ENCODE measurements at places on chromosomes 5 and 9.

DNA sequence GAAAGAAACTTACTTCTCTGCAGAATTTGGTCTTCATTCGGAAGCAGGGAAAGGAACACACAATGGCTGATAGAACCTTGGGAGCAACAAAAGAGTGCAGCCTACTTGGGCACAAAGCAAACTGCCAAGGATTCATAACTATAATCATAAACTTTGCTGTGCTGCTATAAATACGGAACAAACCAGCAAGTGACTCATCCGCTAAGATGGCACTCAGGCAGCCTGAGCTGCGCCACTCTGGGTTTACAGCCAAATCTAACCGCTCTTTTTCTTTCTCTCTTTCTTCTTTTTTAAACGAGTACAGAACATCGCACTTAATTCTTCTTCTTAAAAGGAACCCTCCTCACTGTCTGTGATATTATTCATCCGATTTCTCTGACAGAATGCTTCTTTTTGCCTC, 81.1 kb downstream of the PTPN3 start:
- DNase-seq: no peak

DNA sequence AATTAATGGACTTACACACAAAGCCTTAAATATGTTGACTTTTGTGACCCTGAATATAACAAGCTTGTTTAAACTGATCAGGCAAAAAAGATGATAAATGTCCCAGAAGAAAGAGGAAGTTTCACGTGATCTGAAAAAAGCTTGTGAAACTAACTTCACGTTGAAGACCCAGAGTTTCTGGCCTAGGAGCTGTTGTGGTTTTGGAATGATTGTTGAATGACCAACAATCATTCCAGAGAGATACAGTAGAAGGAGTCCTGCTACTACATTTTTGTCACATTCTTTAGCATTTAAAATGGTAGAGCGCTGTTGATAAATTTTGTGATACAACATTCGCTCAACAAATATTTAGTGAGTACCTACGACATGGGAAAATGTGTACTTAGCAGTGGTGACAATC, 143.1 kb upstream of the FBN2 start:
- DNase-seq: no peak

- DNase-seq: no peak
Measured at GRCh38 chr5:117551236-117551635, 976.6 kb upstream of the SEMA6A start.

DNA sequence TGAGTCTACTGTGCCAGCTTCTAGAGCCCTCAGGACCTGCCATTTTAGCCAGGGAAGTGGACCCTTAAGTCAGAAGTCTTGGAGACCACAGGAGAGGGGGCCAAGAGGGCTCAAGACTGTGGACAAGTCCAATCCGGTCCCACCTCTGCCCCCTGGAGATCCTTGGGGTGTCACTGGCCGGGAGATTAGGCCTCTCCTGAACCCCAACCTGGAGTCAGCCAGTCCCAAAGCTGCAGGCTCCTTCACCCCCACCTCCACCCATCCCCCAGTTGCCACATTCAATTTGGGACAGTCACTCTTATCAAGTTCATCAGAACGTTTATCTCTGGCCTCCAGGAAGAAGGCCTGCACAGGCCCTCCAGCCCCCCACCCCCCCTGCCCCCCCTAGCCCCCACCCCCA, 290 bp downstream of the SLC23A1 start:
- DNase-seq: no peak

- no peak for DNase-seq
Measured at GRCh38 chr5:73591102-73591695, 25.7 kb downstream of the UTP15 start.

- no peak for DNase-seq
Measured at GRCh38 chr5:146426853-146427618, 20.1 kb upstream of the TCERG1 start.

- no peak for DNase-seq
Measured at GRCh38 chr9:119412399-119412798, 43.2 kb upstream of the BRINP1 start.

- DNase-seq: no peak
Measured at GRCh38 chr5:151181818-151182523, 24.4 kb upstream of the ANXA6 start.

GRCh38 chr5:64532212-64532611, 26.4 kb downstream of the RGS7BP start:
- DNase-seq: no peak

DNA sequence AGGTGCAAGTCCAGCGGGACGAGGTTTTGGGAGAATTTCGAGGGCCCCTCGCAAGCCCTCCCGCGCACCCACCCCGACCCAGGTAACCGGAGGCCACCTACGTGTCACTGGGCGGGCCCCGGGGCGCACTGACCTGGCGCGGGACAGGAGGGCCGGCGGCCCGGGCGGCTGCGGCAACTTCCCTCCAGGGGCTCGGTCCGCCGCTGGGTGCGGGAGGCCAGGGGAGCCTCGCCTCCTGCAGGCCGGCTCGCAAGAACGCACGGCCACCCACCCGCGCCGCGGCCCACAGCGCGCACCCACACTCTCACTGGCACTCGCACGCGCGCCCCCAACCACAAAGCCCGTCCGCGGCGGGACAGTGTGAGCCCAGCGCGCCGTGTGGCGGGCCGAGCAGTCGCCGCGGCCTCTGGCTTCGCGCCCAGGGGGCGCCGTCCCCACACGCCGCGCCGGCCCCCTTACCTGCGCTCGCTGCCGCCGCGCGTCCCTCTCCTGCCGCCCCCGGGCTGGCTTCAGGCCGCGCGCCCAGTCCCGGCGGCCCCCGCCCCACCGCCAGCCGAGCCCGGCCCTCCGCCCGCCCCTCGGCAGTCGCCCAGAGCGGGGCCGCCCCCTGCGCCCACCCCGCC, 451 bp downstream of the LPAR1 start:
- DNase-seq: no peak

DNA sequence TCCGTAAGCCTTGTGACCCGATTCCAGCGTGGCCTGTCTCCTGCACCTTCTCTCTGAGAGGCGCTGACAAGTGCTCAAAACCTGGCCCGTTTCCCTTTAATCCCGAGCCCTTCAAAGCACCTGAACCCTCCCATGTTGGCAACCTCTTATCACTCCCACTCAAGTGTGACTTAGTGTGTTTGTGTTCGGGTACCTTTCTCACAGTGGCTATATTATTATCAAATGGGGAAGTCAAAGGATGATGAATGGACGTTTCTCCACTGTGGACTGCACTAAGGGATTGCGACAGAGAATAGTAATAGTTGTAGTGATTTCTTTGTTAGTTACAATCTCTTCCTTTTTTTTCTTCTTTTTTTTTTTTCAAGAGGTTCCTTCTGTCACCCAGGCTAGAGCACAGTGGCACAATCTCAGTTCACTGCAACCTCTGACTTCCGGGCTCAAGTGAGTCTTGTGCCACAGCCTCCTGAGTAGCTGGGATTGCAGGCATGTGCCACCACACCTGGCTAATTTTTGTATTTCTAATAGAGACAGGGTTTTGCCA, 65.4 kb upstream of the TNFSF8 start:
- no peak for DNase-seq

DNA sequence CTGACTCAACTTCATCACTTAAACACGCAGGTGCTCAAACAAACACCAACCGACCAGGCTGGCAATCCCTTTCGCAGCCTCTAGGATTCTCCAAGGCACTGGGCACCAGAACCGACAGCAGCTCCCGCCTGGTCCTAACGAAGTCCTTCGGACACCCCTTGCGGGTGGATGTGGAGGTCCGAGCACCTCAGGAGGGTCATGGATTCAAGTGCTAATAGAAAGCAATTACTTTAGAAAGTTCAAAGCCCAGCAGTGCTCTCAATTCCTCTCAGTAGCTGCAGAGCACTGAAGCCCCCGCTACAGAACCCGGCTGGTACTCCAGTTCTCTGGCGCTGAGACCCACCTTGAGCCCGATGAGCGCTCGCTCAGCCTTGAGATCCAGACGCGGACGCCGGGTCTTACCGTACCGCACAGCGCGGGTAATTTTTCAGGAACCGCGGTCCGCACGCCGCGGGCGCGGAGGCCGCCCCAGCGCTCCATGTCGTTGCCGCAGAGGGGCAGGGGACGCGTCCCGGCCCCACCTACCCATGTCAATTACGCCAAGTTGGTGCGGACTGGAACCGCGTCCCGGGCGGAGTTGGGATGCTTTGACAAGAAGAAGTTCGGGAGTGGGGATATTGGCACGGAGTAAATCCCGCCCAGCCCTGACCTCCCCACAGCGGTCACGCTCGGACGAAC, 638 bp downstream of the MARCHF3 start:
- DNase-seq: peak; percentile 8

DNA sequence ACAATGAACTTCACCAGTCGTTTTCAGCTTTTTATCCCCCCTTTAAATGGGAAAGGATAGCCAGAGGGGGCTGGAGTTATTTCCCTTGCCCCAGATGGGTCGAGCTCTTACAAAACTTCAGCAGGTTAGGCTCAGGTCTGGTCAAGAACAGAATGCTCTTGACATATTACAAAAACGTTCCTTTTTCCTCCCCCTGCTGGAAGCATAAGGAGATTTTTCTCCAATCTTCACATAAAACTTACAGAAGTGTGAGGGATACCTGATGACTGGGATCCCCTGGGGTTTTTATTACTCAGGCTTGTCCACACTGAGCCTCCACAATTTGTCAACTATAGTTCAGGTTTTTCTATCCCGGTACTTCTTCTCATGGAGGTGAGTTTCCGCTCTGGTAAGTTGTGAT, 60.8 kb downstream of the CSF2 start:
- no peak for DNase-seq

DNA sequence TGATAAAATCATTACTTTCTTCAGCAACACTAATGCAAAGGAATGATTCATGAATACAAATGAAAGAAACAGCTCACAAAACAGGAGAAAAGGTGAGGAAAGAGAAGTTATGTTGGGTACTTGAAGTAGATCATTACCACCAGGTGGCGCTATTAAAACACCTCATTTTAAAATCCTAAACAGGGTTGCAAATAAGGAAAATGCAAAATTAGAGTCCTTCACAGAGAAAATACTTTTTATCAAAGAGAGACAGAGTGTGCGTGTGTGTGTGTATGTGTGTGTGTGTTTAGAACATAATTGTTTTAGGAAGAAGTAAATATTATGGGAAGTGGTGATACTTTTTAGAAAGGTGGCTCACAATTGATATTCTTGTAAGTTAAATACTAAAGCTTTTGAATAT, 49.5 kb upstream of the CD180 start:
- DNase-seq: no peak

DNA sequence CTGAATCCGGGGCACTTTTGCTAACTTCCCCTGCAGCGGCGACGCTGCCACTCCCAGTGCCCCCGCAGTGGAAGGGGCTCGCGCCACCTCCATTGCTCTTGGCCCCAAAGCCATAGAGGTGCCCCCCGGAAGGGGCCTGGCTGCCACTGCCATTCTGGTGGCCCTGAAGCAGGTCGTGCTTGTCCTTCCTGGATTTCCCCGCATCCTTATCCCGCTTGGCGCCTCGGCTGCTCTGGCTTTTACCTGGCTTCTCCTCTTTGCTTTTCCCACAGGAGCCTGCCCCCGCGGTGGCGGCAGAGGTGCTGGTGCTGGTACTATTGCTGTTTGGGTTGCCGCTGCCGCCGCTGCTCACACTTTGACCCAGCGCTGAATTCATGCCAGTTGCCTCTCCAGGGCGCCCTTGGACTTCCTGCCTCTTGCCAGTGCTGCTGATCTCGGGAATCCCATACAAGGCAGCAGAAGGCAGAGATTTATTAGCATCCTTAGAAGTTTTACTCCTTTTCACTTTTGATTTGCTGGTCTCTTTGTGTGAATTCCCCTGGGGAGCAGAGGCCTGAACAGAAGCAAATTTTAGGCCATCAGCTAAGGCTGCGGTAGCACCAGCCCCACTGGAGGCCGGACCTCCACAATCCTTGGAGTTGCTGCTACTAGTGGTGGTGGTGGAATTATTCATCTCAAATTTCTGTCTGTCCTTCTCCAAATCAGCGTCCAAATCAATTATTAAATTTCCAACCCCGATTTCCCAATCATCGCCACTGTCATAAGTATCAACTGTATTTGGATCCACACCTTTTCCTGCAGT, 2.1 kb downstream of the ZNF608 start:
- DNase-seq: no peak

All from stimulated activated CD8-positive, alpha-beta memory T cell treated with anti-CD3 and anti-CD28 coated beads, Interleukin-7, amount 100 ng/mL, for 1 hour (primary cell).